Left ventricle myocardium inferior (tissue), 1 donor: ENCODE measurements at places on chromosomes 12 and 14. TPM values are rescaled to one million over a fixed set of nuclear protein-coding genes. Genes with fewer than 3 reads are reported as not detected.

DNA sequence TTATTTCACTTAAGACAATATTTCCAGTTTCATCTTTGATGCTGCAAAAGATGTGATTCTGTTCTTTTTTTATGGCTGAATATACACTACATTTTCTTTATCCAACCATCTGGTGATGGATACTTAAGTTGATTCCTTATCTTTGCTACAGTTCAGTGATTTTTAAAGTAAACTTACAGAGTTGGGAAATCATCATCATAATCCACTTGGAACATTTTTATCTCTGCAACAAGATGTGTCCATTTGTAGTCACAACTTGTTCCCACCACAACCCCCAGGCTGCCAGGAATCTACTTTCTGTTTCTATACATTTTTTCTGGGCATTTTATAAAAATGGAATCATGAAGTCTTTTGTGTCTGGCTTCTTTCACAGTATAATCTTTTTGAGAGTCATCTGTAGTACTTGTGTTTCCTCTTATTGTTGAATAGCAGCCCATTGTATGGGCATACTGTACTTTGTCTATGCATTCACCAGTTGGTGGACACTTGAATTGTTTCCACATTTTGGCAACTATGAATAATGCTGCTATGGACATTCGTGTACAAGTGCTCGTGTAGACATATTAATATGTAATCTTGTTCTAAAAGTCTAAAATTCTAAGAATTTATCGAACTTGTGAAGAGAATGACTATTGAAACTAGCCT is 212.5 kb upstream of the DDHD1 start:
- peaks cover 15% of the 10 kb centered on the region for H3K4me1 ChIP-seq
- no peaks in the 10 kb centered on the region for H3K27me3 ChIP-seq
- peak overlapping the region; percentile 63 for H3K27ac ChIP-seq
- DNase-seq = no peak

GRCh38 chr14:72582582-72582981 is 311.3 kb downstream of the DPF3 start:
- no peaks in the 10 kb centered on the region for H3K27me3 ChIP-seq
- H3K4me3 ChIP-seq = no peak overlapping the region
- no peaks in the 10 kb centered on the region for H3K4me1 ChIP-seq

GRCh38 chr12:29041621-29042020 is 107.5 kb upstream of the FAR2 start:
- H3K36me3 ChIP-seq = no peaks in the 10 kb centered on the region
- peaks cover 4% of the 10 kb centered on the region for H3K4me1 ChIP-seq
- DNase-seq = no peak
- no peak overlapping the region for H3K27ac ChIP-seq
- peaks cover 15% of the 10 kb centered on the region for H3K27me3 ChIP-seq

- H3K27me3 ChIP-seq = no peaks in the 10 kb centered on the region
- no peak for DNase-seq
- no peak overlapping the region for H3K27ac ChIP-seq
- H3K36me3 ChIP-seq = peaks cover 21% of the 10 kb centered on the region
Measured at GRCh38 chr14:102220031-102220430, 80.3 kb downstream of the WDR20 start.

GLT8D2 gene
- 11.7 TPM for total RNA-seq

SMOC1 gene
- 4.4 TPM for total RNA-seq
